ENCODE measurements at places on chromosomes 1 and 21. TPM values are rescaled to one million over a fixed set of nuclear protein-coding genes. Genes with fewer than 3 reads are reported as not detected.

DNA sequence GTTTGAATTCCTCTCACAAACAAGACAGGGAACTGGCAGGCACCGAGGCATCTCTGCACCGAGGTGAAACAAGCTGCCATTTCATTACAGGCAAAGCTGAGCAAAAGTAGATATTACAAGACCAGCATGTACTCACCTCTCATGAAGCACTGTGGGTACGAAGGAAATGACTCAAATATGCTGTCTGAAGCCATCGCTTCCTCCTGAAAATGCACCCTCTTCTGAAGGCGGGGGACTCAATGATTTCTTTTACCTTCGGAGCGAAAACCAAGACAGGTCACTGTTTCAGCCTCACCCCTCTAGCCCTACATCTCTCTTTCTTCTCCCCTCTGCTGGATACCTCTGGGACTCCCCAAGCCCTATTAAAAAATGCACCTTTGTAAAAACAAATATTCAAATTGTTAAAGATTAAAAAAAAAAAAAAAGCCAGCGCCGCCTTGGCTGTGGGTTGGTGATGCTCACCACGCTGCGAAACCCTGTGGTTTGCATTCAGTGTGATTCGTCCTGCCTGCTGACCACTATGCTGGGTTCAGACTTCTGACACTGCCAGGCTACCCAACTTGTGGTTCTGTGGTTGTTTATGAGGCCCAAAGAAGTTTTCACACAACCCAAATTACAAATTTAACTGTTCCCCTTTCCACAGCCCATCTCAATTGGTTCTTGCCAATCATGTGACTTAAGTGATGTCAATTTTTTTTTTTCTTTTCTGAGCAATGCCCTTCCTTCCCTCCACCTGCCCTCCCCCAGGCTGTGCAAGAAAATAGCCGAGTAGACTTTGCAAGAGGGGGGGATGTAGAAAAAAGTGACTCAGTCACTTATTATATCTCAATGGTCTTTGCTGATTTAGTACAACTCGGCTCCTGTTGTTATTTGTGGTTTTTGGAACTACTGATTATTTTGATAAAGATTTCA, at the start of gene RUNX1:
TSS of gene RUNX1 (minus strand) at position 597 of the 912 bp plus-strand sequence.
- DNase-seq: no peak

SLC30A1 gene
- total RNA-seq: 12.1 TPM

GLMN gene
- total RNA-seq: 12.1 TPM

DNA sequence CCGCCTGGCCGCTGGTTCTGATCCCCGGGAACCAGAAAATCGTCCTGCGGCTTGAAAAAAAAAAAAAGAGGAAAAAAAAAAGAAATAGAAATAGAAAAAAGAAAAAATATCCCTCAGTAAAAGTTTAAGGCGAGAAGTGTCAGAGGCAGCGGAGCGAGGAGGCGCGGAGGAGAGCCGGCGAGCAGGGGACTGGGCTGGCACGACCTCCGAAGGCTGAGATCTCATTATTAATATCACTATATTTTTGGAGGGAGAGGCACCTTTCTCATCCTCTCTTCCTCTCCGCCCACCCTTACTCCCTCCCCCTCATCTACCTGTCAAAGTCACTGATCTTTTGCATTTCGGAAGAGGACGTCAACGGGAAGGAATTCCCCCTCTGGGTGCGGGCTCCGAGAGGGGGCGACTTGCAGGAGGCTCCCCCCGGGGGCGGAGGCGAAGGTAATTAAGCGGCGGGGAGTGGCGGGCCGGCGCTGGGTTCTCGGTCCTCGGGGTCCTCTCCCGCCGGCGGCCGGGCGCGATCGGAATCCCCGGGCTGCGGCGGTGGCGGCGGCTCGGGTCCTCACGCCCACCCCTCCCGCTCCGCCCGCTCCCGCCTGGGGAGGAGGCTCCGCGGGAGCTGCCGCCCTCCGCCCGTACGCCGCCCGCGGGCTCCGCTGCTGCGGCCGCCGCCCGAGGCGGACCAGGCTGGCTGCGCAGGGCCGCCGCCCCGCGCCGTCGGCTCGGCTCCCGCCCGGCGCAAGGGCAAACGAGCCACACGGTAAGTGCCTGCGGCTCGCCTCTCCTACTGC, at the start of gene NTNG1:
TSS of gene NTNG1 (plus strand) at position 337 of the 788 bp plus-strand sequence.
- no peak for DNase-seq

GRCh38 chr1:185520188-185520920, 203.3 kb upstream of the IVNS1ABP start:
- DNase-seq: no peak

- DNase-seq: no peak
Observed at GRCh38 chr1:63818567-63819325, 44.9 kb downstream of the ROR1 start.

GRCh38 chr1:61011561-61012263, 70.6 kb upstream of the NFIA start:
- no peak for DNase-seq

DIRAS3 gene
- total RNA-seq: 1.7 TPM

- DNase-seq: no peak
Observed at GRCh38 chr1:26263212-26263611, 16.7 kb upstream of the SH3BGRL3 start.

GRCh38 chr1:12143631-12144155, 23.1 kb upstream of the TNFRSF1B start:
- DNase-seq: peak; percentile 89

- DNase-seq: no peak
Observed at GRCh38 chr1:95207223-95207935, 26.6 kb upstream of the RWDD3 start.

- DNase-seq: no peak
Observed at GRCh38 chr1:153698923-153699714, 20.6 kb downstream of the NPR1 start.

- no peak for DNase-seq
Observed at GRCh38 chr1:65772607-65773006, 20.1 kb upstream of the PDE4B start.

GJC2 gene
- total RNA-seq: 1.6 TPM

DNA sequence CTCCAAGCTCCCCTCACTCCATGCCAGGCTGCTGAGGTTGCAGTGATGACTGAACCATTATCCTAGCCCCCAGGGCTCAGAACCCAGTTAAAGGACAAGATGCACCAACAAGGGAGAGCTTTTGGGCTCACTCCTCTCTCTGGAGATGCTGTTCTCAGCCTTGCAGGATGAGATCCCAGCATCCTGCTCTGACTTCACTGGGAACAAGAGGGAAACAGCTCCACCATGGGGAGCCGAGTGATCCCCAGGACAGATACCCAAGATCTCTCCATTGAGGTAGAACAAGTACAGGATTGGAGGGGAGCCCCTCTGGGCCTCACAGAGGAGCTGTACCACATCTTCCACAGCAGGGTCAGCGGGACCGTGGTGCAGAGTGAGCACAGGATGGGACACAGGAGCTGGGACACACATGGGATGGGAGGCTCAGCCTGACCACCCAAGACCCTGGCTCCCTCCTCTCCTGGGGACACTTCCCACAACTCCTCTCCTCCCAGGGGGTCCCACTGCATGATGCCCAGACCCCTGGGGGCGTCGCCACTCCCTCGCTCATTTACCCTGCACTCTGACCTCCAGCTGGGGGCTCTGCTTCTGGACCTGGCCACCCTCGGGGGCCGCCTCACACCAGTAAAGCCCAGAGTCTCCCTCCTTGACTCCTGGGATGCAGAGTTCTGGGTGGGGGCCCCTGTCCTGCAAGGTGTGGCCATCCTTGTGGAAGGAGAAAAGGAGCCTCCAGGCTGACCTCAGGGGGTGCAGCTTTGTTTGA, 18.6 kb upstream of the SLAMF9 start:
- DNase-seq: no peak

FAM72D gene
- 0.73 TPM for total RNA-seq

DNA sequence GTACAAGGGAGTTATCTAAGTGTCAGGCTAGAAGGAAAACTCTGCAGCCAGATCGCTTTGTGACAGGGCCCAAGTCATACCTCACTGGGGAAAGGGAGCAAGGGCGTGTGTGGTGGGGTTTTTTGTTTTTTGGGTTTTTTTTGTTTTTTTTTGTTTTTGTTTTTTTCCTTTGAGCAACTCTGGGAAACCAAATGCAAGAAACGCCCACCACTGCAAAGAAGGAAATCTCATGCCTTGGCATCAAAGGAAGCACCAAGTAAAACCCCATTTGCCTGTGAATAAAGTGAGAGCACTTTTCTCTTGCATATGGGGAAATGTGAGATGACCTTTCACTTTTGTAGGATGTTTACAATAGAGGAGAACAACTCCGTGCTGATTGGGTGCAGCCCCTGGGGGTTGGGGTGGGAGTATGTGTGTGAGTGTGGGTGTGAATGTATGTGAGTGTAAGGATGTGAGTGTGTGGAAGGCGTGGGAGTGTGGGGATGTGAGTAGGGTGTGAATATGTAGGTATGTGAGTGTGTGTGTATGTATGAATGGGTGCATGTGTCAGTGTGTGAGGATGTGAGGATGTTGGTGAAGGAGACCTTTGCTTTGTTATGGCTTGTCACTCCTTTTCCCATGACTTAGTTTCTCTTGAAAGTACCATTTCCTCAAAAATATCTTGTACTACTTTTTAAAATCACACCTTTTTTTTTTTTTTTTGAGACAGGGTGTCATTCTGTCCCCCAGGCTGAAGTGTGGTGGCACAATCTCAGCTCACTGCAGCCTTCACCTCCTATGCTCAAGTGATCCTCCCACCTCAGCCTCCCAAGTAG, 34.6 kb downstream of the IL12RB2 start:
- DNase-seq: no peak

DNA sequence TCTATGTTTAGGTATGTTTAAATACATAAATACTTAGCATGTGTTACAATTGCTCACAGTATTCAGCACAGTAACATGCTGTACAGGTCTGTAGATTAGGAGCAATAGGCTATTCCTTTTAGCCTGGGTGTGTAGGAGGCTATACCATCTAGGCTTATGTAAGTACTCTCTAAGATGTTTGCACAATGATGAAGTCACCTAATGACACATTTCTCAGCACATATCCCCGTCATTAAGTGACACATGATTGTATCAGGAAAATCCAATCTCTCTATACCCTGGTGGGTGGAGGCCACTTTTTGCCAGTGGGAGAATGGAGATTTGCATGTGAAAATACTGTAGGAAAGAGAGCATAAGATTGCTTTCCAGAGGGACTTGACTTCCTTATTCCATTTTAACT, 5.5 kb upstream of the TEDDM1 start:
- no peak for DNase-seq

LCE1B gene
- not detected for total RNA-seq

CYP4Z1 gene
- not detected for total RNA-seq

DNA sequence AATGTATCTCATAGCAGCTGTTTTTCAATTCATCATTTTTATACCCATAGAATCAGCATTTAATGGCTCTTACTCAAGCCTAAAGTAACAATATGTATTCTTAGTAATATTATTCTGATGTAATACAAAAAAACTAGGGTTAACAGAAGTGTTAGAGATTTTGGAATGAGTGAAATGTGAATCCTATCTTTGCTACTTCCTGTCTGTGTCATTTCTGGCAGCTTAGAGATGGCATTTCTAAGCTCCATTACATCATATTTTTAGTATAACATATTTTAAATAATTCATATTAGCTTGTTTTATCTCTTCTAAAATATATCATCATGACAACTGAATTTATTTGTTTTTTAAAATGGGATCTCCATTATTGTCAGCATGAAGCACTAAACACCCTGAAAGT, 90.2 kb downstream of the LRRC7 start:
- no peak for DNase-seq

GRCh38 chr21:25324666-25325065, 282.6 kb downstream of the MRPL39 start:
- no peak for DNase-seq

DNA sequence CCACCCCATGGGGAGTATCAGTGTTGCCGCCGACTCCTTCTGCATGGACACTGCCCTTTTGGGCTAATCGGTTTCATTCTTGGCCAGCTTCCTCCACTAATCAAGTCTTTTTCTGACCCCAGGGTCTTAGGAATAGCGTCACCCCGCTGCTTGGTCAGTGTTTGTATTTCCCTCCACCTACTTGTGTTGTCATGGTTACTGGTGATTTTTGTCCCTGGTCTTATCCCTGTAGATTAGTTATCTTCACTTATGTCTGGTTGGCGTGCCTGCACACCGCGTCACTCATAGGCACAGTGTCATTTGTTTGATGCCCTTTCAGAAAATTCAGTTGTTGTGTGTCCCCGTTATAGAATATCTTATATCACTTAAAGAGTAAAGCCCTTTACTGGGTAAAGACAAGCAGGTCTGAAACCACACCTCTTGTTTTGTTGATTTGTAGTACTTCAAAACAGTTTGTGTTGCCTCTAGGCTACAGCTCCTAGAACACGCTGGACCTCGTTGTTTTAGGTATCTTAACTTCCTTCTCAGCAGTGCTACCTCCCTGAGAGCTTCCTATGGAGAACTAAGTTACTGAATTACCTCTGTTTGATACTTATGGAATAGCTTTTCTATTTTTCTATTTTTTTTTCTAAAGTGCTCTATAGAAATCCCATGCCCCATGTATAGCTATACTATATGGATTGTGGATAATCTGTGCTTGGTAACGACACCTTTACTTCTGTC, 868 bp downstream of the PPP1R12B start:
- no peak for DNase-seq

DNA sequence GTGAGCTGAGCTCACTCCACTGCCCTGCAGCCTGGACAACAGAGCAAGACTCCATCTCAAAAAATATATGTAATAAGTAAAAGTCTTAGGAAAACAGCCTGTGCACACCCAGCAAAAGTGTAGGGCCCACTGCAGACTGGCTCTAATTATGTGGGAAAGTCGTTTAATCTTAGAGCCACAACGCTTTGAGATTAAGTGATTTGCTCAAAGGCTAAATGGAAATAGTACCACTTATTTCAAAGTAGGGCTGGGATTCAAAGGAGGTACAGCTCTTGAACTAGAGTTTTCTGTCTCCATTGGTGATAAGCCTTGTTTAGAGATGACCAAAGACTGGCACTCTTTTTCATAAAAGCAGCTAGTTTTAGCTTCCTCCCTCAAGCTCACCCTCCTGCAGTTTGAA, 2.2 kb downstream of the TACSTD2 start:
- no peak for DNase-seq

SPSB1 gene
- 52.8 TPM for total RNA-seq

S100A5 gene
- 1.0 TPM for total RNA-seq

DNA sequence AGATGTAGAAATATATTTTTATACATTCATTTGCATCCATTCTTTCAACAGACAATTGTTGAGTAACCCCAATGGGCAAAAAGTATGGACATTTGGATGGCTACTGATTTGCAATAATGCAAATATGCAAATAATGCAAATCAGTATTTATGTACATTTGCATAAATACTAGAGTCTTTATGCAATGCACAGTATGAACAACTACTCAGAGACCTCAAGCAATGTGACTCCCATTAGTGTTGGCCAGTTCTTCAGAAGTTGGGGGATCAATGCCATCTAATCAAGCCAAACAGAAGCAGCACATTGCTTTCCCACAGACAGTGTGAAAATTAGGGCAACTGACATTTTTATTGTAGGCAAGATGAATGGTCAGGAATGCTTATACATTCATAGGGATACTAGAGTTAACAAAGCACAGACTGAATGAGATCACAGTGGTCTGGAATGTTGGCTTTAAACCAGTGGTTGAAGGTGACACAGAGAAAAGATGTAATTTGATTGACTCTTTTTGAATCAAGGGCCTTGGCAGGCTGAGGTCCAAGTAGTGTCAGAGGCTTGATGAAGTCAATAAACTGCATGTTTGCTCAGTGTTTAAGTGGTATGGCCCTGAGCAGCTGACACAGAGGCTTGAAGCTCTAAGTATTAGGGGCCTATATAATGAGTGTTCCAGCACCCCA, 256.6 kb downstream of the CTH start:
- no peak for DNase-seq

TEX38 gene
- total RNA-seq: not detected

GRCh38 chr1:54324251-54325140, 81.7 kb downstream of the SSBP3 start:
- DNase-seq: no peak

Measured in osteocyte (in vitro differentiated cells).